ENCODE measurements at places on chromosomes 5 and 9.
A peak's percentile ranks its signal among the peaks of the same experiment; 100 is the strongest.

- no peak for DNase-seq
These were observed 35.9 kb downstream of the EFCAB9 start for GRCh38 chr5:172229904-172230303.

- no peak for DNase-seq
These were observed 21.5 kb downstream of the CWC27 start for GRCh38 chr5:64790210-64790609.

DNA sequence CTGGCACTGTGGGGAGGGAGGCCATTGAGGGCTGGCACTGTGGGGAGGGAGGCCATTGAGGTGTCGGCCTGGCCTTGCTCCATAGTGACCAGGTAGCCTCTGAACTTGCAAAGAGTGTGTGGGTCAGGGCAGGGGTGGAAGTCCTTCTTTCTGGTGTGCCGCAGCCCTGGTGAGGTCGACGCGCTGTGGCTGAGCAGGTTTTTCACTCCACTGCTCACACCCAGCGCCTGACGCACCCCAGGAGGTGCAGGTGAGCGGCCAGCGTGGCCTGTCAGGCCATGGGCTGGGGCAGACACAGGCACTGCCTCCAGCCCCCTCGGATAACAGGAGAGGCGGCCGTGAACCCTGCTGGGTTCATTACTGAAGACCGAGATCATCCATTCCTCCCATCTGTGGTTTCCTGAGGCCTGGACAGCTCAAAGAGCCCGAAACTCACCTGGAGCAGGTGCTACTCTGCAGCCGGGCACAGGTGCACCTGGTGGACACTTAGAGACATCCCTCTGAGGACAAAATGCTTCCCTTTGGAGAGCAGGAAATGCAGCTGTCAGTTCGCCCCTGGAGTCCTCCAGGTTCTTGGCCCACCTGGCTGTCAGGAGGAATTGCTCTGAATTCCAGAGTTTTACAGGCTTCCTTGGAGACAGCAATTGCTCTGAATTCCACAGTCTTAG is 32.4 kb downstream of the LHX3 start:
- no peak for DNase-seq

DNA sequence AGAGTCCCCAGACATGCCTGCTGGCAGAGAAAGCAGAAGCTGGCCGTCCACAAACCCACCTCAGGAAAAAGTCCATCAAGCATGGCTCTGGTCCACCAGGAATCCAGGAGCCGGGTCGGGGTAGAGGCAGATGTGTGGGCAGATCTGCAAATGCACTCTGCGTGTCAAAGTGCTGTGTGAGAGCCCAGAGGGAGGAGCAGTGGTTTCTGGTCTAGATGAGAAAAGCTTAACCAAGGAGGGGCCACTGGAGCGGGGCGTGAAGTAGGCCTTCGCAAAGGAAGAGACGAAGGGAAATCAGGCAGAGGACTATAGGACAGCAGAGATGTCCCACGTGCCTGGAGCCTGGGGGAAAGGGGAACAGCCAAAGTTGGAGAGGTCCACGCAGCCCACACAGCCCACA is 40.0 kb downstream of the TTLL11 start:
- no peak for DNase-seq

DNA sequence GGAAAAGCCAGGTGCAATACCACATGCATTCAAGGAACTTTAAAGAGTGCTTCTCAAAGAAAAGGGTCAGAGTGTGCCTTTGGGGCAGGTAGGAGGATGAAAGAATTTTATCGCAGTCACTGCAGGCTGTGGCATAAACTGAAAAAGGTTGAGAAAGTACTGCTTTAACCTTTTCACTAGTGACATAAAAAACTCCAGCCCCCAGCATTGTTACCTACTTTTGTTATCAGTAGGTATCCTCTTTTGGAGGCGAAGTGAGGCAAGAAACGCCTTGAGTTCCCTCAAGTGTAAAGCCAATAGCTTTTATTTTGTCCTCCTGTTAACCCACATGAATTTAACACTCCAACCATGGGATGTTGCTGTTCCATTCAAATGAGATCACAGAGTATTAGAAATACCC is 64.7 kb upstream of the CHD1 start:
- DNase-seq: no peak

DNA sequence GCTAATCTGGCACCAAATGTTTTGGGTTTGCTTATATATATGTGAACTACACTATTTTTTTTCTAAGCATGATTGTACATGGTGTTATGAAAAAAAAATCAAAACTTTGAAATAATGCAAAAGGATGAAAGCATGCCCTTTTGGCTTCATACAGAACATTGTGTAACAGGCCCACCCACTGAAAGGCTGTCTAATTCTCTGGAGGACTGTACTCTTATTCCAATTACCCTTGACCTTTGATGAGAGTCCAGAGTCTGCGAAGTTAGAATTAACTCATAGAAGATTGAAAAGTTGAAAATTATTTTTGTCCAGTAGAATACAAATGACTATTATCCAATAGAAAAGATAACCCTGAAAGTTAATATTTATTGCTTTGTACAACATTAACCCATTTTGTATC is 117.4 kb downstream of the ADAMTS12 start:
- no peak for DNase-seq

DNA sequence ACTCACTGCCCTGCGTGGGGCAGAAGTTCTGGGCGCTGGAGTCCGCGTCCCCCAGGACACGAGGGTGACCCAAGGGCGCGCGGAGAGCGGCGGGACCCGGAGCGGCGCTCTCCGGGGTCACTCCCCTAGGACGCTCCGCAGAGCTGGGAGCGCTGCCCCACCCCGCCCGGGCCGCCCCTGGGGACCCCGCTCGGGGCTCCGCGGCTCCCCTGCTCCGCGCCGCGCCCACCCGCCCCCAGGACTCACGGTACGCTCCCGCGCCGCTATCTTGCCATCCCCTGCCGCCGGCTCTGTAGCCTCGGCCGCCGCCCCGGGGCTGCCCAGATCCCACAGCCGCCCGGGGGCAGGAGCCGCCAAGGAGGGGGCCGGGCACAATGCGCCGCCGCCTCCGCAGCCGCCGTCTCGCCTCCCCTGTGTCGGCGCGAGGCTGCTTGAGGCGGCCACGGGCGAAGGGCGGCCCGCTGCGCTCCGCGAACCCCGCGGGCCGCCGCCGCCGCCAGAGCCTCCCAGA is 303 bp downstream of the LIFR start:
- no peak for DNase-seq

- DNase-seq: no peak
These were observed 1.4 kb downstream of the ADAMTS12 start for GRCh38 chr5:33890131-33891032.

GRCh38 chr5:116037236-116037822 is 5.1 kb downstream of the ARL14EPL start:
- DNase-seq: no peak

GRCh38 chr5:87231037-87231808 is 36.5 kb upstream of the RASA1 start:
- no peak for DNase-seq

DNA sequence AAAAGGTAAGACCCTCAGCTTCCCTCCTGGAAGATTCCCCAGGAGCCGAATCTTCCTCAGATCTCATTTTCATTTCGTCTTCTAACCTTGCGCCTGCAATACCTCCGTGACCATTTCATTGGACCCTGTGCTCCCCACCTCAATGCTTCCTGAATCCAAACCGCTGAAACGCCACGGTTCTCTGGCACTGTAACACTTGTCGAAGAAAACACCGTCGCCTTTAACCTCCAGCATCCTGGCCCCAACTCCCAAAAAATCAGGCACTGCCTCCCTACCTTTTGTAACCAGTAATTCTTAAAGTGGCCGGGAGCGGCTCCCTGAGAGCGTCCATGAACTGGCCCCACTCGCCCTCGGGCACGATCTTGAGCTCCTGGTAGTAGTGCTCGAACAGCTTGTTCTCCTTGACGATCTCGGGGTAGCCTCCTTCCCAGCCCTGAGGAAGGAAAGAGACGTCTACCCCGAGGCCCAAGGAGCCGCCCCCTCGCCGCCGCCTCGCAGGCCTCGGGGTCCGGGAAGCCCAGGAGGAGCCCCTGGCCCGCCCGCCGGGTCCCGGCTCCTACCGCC is 438 bp downstream of the NSUN2 start:
- DNase-seq: no peak

GRCh38 chr5:107812570-107813141 is 141.9 kb upstream of the EFNA5 start:
- peak; percentile 37 for DNase-seq

GRCh38 chr5:96256795-96257470 is 176.1 kb downstream of the PCSK1 start:
- DNase-seq: peak; percentile 28

DNA sequence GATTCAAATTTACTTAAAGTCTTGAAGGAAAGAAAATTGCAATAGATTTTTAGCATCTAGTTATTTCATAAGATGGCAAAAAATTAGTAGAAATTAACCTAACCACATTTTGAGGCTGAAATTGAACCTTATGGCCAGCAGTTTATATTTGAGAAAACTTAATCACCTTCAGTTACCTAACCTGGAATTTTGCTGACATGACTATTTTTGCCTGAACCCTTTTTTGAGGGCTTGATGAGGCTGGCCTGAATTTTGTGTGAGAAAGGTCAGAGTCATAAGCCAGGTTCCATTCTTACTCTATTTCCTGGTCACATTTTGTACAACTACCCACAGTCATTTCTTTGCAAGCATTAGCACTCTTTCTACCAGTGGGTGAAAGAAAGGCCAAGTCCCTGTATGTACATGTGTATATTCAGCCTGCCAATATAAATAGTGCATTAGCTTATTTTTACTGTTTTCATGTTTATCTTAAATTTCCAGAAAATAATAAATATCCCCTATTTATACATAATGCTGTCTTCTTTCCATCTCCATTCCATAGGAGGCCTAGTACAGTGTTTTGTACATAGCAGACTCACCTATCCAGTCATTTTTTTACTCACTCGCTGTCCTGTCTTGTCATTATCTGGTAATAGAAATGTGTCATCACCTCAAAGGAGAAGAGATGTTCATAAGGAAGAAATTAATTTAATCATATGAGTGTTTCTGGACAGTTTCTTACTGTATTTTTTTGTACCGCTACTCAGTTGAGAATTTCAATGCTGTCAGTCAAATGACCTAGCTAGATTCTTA is 108.4 kb upstream of the SGCD start:
- DNase-seq: no peak

- DNase-seq: no peak
These were observed 230.1 kb upstream of the PANK3 start for GRCh38 chr5:168809218-168809617.

DNA sequence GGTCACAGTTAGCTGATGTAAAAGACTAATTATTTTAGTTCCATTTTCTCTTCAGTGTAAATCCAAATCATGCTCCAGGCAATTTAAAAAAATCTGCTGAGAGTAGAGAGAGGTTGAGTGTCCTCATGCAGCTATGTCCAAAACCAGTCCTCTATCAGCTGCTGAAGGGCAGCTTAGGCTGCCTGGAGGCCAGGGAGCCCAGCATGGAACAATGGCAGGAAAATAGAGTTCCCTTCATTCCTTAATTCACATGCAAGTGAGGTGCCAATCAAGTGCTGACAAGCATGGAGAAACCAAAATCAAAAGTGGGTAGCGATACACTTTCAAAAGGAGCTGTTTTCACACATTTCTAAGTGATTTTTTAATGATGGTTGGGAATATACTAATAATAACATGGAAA is 78.3 kb upstream of the POU5F2 start:
- no peak for DNase-seq

- no peak for DNase-seq
These were observed 135.0 kb upstream of the SNX2 start for GRCh38 chr5:122639864-122640263.
